GOT3 (cell line): ENCODE measurements at places on chromosomes 2 and 18.

DNA sequence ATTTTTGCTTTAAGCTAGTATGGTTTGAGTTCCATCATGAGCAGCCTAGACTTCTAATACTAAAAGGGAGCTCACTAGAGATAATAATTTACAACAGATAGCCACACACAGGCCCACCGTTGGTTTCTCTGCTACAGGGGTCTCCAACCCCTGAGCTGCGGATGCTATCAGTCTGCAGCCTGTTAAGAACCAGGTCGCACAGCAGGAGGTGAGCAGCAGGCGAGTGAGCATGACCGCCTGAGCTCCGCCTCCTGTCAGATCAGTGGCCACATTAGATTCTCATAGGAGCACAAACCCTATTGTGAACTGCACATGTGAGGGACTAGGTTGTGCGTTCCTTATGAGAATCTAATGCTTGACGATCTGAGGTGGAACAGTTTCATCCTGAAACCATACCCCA lies 150.6 kb downstream of the HRH4 start:
- DNase-seq = no peak

- DNase-seq = no peak
Measured at GRCh38 chr2:171407030-171407675, 26.6 kb downstream of the METTL8 start.

DNA sequence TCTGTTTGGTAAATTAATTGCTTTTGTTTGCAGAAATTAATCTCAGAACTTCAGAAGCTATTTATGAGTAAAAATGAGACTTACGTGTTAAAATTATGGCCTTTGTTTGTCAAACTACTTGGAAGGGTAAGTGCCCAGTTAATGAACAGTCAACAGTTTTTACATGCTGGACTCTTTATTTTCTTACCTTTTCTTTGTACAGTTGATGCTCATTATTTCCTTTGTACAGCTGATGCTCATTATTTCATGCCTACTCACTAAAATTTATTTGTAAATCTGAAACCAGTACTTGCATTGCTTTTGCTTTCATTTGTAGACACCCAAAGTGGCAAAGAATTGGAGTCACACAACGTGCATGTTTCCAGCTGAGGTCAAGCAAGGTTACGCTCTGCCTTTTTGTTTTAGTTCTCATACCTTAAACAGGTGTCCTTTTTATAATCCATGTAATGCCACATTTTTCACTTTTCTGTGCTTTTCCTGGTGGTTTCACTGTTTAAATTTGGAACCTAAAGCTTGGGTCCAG lies 13.3 kb downstream of the RIF1 start:
- no peak for DNase-seq

DNA sequence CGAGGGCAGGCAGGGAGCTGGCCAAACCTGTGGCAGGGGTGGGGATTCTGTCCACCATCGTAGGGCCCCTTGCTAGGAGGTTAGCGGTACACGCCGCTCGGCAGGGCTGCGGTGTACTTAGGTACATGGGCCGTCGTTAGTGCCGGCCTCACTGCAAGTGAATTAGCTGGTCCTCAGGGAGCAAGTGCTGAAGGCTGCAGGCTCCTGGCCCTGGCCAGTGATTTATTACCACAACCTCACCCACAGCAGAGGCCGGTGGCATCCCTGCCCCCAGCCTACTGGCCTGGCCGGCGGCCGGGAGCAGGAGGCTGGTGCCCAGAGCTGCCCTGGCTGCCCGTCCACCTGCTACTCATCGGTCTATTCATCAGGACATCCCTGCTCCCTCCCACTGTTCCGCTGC lies 19.6 kb upstream of the PTMA start:
- no peak for DNase-seq

GRCh38 chr2:88810488-88810887 lies 119.0 kb downstream of the RPIA start:
- DNase-seq = no peak

- DNase-seq = no peak
Measured at GRCh38 chr2:223929571-223930102, 15.5 kb downstream of the WDFY1 start.

- DNase-seq = peak; percentile 3
Measured at GRCh38 chr2:222959358-222959757, 92.6 kb upstream of the KCNE4 start.

- DNase-seq = no peak
Measured at GRCh38 chr2:127107622-127107999, 657 bp upstream of the BIN1 start.

- no peak for DNase-seq
Measured at GRCh38 chr2:238813109-238813508, 34.8 kb upstream of the TWIST2 start.

- no peak for DNase-seq
Measured at GRCh38 chr2:167492486-167492885, 604.2 kb downstream of the XIRP2 start.

DNA sequence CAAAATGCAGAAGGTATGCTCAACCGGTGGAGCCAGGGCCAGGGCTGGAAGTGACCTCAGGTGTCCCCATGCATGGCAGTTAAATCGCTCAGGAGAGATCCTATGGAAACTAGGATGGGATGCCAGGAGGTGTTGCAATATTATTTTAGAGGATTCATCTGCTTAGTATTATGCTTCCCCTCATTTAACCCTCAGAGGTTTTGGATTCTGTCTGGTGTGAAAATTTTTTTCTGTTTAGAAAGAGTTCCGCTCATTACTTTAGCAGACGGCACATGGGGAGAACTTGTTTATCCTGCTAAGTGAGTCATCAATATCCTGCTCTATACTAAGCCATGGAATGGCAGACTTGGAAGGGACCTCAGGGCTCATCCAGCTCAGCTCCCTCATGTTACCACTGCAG lies 42.5 kb downstream of the TRIB2 start:
- DNase-seq = no peak

DNA sequence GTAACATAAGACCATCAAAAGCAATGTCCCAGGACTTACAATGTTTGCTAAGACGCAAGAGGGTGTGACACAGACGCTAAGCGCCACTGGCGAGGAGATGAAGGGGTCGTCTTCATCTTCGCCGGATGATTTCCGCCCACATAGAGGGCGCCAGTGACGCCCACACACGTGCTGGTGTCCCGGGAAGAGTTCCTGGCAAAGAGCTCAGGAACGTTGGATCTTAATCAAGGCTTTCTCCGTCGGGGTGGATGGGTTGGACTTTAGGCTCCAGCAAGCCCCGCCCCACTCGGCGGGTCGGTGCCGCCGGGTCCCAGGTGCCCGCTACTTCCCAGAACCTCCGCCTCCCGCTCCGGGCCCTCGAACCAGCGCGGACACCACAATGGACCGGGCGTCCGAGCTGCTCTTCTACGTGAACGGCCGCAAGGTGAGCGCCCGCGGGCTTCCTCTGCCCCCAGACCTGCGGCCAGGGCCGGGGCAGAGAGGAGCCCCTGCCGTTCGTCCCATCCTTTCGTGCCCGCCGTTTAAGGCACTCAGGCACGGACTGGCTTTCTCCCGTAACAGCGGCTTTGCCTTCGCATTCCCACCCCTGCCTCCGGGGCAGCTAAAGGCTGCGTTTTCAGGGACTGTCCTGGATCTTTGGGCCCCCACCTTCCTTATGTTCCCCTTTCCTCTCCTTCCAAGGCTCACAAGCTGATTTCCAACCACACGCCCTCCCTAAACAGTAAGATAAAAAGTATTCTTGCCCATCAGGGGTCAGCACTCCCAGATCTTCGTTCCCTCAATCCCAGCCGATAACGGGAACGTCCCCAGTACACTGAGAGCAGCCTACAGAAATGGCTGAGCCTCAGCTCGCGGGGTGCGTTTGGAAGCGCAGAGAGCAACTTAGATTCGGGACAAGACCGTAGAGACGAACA lies at the start of gene AOX1:
Gene AOX1, plus strand, starts transcription at position 285 of the 914 bp plus-strand sequence. Its CDS starts 95 bp downstream, at position 380.
- no peak for DNase-seq

DNA sequence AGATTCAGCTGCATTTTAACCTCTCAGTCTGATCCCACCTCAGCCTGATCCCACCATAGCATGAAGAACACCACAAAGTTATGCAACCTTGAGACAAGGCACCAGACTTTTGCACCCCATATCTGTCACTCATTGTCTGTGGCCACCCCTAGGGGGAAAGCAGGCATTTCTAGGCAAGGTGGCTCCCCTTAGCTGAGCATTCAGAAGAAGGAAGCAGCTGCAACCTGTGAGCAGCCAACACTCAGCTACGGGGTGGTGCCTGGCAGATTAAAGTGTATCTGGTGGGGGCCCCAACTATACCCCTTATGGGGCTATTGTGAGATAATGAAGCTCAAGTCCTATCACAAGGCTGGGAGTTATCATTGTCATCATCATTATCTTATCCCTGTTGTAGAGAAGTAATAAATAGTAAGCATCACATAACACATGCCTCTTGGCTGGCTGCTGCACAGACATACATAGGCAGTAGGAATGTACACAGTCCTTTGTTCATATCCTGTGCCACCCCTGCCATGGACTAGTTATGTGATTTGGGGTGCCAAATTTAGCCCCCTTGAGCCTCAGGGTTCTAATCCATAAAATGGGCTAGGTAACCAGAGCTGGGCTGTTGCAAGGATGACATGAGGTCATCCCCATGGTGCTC lies 20.6 kb upstream of the TMEM163 start:
- no peak for DNase-seq

- DNase-seq = no peak
Measured at GRCh38 chr2:96104487-96104861, 11.9 kb downstream of the ADRA2B start.

DNA sequence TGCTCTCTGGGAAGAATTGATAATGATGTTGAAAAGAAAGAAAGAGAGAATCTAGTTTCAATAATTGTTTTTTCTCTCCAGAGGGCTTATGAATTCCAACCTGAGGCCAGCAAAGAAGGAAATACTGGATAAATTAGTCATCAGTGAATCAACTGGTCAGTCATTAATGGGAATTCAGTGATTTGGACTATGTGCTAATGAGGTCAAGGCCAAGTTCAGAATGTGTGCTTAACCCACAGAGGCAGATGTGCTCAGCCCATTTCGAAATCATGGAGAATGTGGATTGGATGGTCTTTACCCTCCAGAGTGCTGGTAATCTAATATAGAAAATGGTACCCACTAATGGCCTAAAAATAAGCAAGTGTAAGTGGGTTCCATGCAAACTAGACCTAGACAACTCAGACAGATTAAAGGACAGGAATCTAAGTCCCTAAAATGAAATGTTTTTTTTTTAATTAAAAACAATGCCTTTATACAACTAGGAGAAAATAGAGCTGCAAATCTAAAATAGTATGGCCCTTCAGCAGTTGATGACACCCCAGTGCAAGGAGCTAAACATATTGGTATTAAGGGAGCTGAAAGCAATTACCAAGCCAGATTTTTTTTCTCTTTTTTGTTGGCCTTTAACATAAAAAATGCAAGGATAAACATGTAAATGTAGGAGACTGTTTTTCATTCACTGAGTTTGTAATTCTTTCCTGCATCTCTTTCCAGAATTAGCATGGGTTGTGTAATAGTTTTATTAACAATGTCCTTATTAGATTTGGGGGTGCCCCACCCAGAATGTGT lies 296.9 kb downstream of the SATB2 start:
- DNase-seq = no peak

- DNase-seq = no peak
Measured at GRCh38 chr2:147888680-147889079, 43.9 kb downstream of the ACVR2A start.

DNA sequence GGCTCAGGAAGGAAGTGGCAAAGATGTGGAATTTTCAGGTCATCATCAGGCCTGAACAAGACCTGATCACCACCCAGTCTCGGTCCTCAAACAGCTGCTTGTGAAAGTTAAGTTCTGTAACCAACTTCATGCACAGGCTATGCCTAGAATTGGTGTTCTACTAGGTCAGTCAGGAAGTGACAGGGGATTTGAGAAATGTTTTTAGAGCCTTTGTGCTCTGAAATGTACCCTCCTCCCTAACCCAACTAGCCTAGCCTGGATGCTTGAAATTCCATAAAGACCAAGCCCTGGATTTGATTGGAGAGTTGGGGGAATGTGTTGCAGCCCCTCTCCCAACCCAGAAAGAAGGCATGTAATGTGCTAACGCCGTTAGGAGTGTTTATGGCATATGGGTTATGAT lies 63.3 kb downstream of the TGOLN2 start:
- no peak for DNase-seq

DNA sequence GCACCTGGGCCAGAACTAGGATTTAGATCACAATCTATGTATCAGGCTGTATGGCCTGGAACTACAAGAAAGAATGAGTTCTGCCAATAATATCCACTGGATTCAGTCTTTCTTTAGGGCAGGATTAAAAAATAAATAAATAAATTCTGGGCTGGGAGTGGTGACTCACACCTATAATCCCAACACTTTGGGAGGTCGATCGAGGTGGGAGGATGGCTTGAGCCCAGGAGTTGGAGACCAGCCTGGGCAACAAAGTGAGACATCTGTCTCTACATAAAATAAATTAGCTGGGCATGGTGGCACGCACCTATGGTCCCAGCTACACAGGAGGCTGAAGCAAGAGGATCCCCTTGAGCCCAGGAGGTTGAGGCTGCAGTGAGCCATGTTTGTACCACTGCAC lies 8.1 kb downstream of the AMMECR1L start:
- DNase-seq = no peak

GRCh38 chr2:232350804-232351685 lies 27.5 kb upstream of the ALPP start:
- no peak for DNase-seq

DNA sequence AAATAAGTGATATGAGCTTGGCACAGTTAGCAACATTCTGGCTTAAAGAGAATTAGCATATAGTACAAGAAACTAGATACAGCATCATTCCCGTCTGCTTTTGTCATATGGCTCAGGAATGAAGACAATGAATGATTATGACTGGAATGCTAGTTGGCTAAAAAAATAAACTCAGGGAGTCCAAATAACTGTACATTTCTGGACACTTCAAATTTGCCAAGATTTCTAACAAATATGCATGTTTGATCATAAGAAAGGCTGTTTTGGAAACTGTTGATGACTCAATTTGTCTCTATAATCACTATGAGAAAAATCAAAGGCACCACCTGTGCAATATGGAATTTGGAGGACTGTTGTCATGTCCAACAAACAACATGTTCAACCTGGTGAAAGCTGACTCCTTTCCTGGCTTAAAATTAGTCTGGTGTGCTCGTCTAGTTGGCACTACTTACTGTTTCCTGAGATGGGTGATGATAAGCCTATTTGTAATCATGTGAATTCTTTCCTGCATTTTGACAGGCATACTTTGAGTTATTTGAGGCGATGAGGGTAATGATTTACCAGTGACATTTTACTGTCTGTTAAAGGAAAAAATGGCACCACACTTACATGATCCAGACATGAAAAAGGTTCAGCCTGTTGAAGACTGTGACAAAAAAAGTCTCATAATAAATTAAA lies 133.9 kb upstream of the CDH20 start:
- no peak for DNase-seq

DNA sequence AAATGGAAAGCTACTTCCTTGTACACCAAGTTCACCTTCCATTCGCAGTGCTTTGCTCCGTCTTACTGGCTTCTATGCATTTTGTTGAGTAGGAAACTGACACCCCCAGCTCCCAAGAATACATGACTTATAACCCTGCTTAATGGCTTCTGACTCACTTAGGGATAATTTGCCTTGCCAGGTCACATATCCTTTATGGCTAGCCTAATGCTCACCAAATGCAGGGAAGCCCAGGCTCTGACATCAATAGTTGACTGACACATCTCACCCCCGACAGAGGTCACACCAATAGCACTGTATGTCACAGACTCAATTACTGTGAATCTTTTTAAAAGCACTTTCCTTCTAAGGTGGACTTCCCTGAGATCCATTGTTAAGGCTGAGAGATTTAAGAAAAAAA lies 147.2 kb downstream of the DTNA start:
- no peak for DNase-seq
